ENCODE measurements at places on chromosomes 2 and 18.

GRCh38 chr18:49524349-49524748 lies 37.3 kb upstream of the C18orf32 start:
- H3K4me3 ChIP-seq: no peak overlapping the region
- H3K36me3 ChIP-seq: no peaks in the 10 kb centered on the region
- H3K27me3 ChIP-seq: no peaks in the 10 kb centered on the region
- no peak for DNase-seq

GRCh38 chr18:79816981-79817606 lies 19.4 kb downstream of the KCNG2 start:
- no peak for DNase-seq
- no peak overlapping the region for H3K27ac ChIP-seq
- no peaks in the 10 kb centered on the region for H3K36me3 ChIP-seq
- no peaks in the 10 kb centered on the region for H3K4me1 ChIP-seq

DNA sequence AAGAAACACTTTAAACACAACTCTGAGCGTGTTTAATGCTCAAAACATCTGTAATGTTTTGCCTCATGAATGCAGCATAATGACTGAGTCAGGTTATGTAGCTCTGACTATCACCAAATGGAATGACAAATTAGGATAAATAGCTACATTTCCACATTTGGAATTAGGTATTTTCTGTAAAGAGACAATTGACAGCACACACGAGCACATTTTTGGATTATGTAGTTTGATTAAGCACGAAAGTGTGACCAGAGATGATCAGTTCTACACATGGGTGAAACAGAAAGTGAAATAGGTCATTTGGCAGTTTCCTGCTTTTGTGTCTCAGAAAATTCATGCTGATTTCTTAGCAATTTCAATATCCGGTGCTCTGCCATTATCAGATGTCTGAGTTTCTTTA lies 29.0 kb downstream of the LPIN1 start:
- H3K27me3 ChIP-seq: no peaks in the 10 kb centered on the region
- H3K4me3 ChIP-seq: no peak overlapping the region
- peaks cover 12% of the 10 kb centered on the region for H3K4me1 ChIP-seq
- no peak for DNase-seq

GRCh38 chr2:34037157-34037556 lies 438.1 kb upstream of the FAM98A start:
- H3K4me1 ChIP-seq: no peaks in the 10 kb centered on the region
- H3K36me3 ChIP-seq: no peaks in the 10 kb centered on the region
- no peak overlapping the region for H3K4me3 ChIP-seq
- no peak for DNase-seq
- no peak overlapping the region for H3K27ac ChIP-seq
- H3K27me3 ChIP-seq: no peaks in the 10 kb centered on the region

GRCh38 chr2:239294571-239295054 lies 106.2 kb downstream of the HDAC4 start:
- no peaks in the 10 kb centered on the region for H3K27me3 ChIP-seq
- peak overlapping the region; percentile 89 for H3K27ac ChIP-seq
- no peak overlapping the region for H3K4me3 ChIP-seq
- DNase-seq: peak; percentile 6

DNA sequence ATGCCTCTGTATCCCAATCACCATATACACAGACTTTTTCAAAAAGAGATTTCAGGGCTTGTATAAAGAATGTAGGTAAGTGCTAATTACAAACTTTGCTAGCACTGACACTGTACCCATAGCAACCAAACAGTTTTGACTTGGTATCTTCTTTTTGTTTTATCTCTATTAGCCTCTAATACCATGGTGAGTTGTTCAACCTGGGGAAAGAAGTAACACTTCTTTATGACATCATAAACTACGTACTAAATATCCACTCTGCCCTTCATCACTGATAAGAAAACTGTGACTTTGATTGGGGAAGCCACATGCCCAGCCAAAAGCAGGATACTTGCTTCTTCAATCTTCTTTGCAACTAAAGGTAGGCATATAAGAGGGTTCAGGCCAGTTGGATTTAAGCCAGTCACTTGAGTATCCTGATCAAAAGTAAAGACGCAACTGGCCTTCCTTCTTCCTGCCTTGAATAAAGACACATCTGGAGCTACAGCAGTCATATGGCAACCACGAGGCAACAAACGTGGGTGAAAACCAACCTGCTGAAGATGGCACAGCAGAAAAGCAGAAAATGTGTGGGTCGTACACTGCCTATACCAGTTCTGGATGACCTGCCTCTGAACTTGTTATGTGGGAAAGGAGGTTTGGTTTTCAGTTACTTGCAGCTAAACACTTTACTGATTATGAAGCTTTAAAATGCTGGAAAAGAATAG lies 16.4 kb downstream of the THADA start:
- no peaks in the 10 kb centered on the region for H3K27me3 ChIP-seq
- no peak for DNase-seq
- peaks cover 5% of the 10 kb centered on the region for H3K4me1 ChIP-seq
- no peak overlapping the region for H3K4me3 ChIP-seq
- H3K36me3 ChIP-seq: no peaks in the 10 kb centered on the region

DNA sequence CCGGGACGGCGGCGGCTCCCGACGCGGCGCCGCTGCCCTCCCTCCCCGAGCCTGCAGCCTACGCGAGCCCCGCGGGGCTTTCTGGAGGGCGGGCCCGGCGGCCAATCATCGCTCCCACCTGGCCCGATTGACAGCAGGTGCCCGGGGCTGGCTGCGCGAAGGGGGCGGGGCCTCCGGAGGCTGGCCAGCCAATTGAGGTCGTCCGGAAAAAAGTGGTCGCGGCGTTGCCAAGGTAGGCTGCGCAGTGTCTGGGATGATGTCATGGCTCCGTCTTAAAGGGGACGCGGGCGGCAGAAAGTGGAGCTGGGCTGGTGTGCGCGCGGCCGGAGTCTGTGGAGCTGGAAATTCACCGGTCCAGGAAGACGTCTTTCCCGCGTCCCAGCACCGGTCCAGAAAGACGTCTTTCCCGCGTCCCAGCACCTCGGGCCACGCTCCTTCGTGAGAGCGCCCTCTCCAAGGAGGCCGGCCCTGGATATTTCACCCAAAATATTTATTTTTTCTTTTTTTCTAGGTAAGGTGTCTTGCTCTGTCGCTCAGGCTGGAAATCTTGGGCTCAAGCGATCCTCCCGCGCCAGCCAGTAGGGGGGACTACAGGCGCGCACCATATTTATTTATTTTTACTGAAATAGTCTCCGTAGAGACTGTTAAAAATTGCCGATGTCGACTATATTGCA lies at the start of gene ACTR1B:
ACTR1B (minus strand) TSS at position 83 of the 674 bp plus-strand sequence. CDS start 154 bp downstream, outside the sequence.
- H3K27me3 ChIP-seq: no peaks in the 10 kb centered on the region
- H3K36me3 ChIP-seq: no peaks in the 10 kb centered on the region
- H3K27ac ChIP-seq: peak within 1 kb of the TSS; percentile 63
- DNase-seq: peak; percentile 96

DNA sequence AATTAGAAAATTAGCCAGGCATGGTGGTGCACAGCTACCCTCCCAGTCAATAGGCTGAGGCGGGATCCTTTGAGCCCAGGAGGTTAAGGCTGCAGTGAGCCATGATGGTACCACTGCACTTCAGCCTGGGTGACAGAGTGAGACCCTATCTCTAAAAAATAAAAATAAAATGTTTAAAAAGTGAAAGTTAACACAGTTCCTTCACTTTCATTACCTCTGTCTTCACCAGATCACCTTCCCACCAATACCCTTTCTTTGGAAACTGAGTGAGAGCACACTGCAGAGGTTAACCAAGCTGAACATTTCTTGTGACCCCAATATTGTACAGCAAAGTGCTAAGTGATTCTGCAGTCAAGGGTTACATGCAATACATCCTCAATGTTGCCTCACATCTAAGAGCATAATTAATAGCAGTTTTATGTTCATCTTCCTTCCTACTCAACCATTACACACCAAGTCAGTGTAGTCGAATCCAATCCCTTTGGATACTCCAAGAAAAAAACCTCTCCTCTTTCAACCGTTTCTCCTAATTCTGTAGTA lies 1.7 kb downstream of the L3MBTL4 start:
- peaks cover 33% of the 10 kb centered on the region for H3K4me1 ChIP-seq
- no peak for DNase-seq
- no peaks in the 10 kb centered on the region for H3K36me3 ChIP-seq
- H3K4me3 ChIP-seq: no peak overlapping the region
- H3K27me3 ChIP-seq: no peaks in the 10 kb centered on the region
- H3K27ac ChIP-seq: peak overlapping the region; percentile 94

DNA sequence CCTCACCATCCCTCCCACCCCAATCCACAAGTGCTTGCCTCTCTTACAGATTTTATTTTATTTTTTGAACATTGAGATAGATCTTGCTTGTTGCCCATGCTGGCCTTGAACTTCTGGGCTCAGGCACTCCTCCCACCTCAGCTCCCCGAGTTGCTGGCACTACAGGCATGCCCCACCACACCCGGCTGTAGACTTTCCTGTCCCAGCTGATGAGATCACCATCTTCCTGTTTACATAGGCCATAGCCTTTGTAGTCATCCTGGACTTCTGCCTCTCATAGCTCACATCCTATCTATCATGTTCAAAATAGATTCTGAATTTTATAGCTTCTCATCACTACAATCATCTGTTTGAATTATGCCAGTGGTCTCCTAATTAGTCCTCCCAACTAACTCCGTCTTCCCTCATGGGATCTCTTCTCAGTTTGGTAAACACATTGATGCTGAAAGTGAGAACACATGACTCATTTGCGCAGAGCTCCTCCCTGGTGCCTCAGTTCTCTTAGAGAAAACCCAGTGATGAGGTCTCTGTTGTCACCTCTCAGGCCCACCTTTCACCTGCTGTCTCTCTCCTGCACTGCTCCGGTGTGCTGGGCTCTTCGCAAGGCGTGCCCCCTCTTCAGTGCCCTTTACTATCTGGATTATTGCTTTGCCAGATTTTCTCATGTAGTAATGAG lies 243.0 kb downstream of the ZNF407 start:
- no peak for DNase-seq
- no peak overlapping the region for H3K4me3 ChIP-seq
- H3K27me3 ChIP-seq: no peaks in the 10 kb centered on the region
- H3K4me1 ChIP-seq: no peaks in the 10 kb centered on the region
- H3K36me3 ChIP-seq: no peaks in the 10 kb centered on the region
- no peak overlapping the region for H3K27ac ChIP-seq

DNA sequence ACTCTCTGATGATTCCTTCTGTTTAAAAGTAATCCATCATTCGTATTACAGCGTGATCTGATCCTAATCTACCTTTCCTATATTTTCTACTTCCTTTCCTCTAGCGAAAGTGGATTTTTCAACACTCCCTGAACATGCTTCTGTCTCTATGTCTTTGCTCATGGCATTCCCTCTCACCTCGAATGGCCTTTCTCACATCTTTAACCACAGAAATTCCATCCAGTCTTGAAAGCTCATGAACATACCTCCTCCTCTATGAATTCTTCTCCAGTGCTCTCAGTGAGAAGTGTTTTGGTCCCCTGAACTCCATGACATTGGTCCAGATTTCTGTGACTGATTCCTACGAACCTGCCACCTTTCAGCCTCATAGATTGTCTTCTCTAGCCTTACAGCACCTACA lies 323.2 kb downstream of the RAD51AP2 start:
- H3K4me1 ChIP-seq: no peaks in the 10 kb centered on the region
- no peaks in the 10 kb centered on the region for H3K27me3 ChIP-seq
- no peak overlapping the region for H3K4me3 ChIP-seq
- H3K27ac ChIP-seq: no peak overlapping the region
- H3K36me3 ChIP-seq: no peaks in the 10 kb centered on the region

- H3K27ac ChIP-seq: no peak overlapping the region
- DNase-seq: no peak
- no peak overlapping the region for H3K4me3 ChIP-seq
These were observed 363.7 kb downstream of the SLC4A3 start for GRCh38 chr2:219991116-219991515.

- H3K27me3 ChIP-seq: no peaks in the 10 kb centered on the region
- H3K4me1 ChIP-seq: peaks cover 3% of the 10 kb centered on the region
- peak overlapping the region; percentile 12 for H3K4me3 ChIP-seq
- peak; percentile 92 for DNase-seq
These were observed 79.2 kb downstream of the LAMA1 start for GRCh38 chr18:7038330-7038851.

DNA sequence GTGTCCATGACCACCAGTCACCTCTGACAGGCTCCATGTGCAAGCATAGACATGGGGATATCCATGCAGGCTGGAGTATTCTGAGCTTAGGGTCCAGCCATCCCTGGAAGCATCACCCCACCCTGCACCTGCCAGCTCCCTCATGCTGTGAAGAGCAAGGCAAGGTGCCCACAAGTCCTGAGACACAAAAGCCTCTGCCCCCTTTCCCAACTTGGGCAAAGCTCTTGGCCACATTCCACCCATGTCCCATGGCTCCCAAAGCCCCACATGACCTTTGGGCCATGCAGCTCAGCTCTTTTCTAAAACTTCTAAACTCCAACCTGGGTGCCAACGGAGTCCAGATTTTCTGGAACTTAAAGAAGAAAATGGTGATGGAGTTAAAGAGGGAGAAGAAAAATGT lies 99.8 kb upstream of the SH3BP4 start:
- no peak overlapping the region for H3K4me3 ChIP-seq
- no peaks in the 10 kb centered on the region for H3K4me1 ChIP-seq
- H3K27me3 ChIP-seq: no peaks in the 10 kb centered on the region
- no peaks in the 10 kb centered on the region for H3K36me3 ChIP-seq

GRCh38 chr2:30487603-30488002 lies 40.6 kb downstream of the LCLAT1 start:
- no peak for DNase-seq
- no peak overlapping the region for H3K27ac ChIP-seq
- no peaks in the 10 kb centered on the region for H3K27me3 ChIP-seq
- H3K4me3 ChIP-seq: no peak overlapping the region
- no peaks in the 10 kb centered on the region for H3K4me1 ChIP-seq

- no peak for DNase-seq
- no peaks in the 10 kb centered on the region for H3K36me3 ChIP-seq
- no peaks in the 10 kb centered on the region for H3K27me3 ChIP-seq
- no peaks in the 10 kb centered on the region for H3K4me1 ChIP-seq
- no peak overlapping the region for H3K27ac ChIP-seq
- H3K4me3 ChIP-seq: no peak overlapping the region
These were observed 4.9 kb upstream of the HS6ST1 start for GRCh38 chr2:128323555-128323931.

GRCh38 chr2:195562570-195563566 lies 94.2 kb upstream of the SLC39A10 start:
- H3K36me3 ChIP-seq: no peaks in the 10 kb centered on the region
- H3K27ac ChIP-seq: no peak overlapping the region
- H3K4me1 ChIP-seq: no peaks in the 10 kb centered on the region
- no peaks in the 10 kb centered on the region for H3K27me3 ChIP-seq
- no peak for DNase-seq

- H3K27me3 ChIP-seq: no peaks in the 10 kb centered on the region
- H3K36me3 ChIP-seq: no peaks in the 10 kb centered on the region
- no peak overlapping the region for H3K4me3 ChIP-seq
- no peak for DNase-seq
- H3K4me1 ChIP-seq: no peaks in the 10 kb centered on the region
These were observed 6.2 kb downstream of the IMPA2 start for GRCh38 chr18:11987527-11987926.

GRCh38 chr2:200578778-200579177 lies 7.0 kb upstream of the AOX1 start:
- DNase-seq: no peak
- no peak overlapping the region for H3K27ac ChIP-seq
- H3K36me3 ChIP-seq: no peaks in the 10 kb centered on the region
- H3K4me1 ChIP-seq: no peaks in the 10 kb centered on the region
- H3K4me3 ChIP-seq: no peak overlapping the region

GRCh38 chr2:226312155-226312554 lies 487.5 kb downstream of the IRS1 start:
- DNase-seq: no peak
- H3K36me3 ChIP-seq: no peaks in the 10 kb centered on the region
- no peak overlapping the region for H3K4me3 ChIP-seq
- no peaks in the 10 kb centered on the region for H3K4me1 ChIP-seq
- no peaks in the 10 kb centered on the region for H3K27me3 ChIP-seq
